ENCODE measurements at places on chromosomes 11 and 22.

DNA sequence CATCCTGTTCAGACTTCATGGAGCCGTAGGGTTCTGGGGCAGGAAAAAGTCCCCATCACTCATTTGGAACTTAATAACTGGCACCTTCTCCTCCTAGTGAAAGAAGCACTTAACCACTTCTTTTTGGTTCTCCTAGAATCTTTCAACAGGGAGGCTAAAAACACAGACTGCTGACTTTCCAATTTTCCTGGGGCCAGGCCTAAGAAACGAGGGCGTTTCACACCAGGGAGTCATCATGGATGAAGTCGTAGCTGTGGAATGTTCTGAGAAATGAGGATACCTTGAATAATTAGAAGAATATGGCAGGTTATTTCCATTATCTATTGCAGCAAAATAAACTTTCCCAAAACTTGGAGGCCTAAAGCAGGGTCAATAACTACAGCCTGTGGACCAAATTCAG is 26.0 kb upstream of the API5 start:
- DNase-seq: no peak

- no peak for DNase-seq
These were observed 30.8 kb downstream of the GLYATL2 start for GRCh38 chr11:58813693-58814092.

DNA sequence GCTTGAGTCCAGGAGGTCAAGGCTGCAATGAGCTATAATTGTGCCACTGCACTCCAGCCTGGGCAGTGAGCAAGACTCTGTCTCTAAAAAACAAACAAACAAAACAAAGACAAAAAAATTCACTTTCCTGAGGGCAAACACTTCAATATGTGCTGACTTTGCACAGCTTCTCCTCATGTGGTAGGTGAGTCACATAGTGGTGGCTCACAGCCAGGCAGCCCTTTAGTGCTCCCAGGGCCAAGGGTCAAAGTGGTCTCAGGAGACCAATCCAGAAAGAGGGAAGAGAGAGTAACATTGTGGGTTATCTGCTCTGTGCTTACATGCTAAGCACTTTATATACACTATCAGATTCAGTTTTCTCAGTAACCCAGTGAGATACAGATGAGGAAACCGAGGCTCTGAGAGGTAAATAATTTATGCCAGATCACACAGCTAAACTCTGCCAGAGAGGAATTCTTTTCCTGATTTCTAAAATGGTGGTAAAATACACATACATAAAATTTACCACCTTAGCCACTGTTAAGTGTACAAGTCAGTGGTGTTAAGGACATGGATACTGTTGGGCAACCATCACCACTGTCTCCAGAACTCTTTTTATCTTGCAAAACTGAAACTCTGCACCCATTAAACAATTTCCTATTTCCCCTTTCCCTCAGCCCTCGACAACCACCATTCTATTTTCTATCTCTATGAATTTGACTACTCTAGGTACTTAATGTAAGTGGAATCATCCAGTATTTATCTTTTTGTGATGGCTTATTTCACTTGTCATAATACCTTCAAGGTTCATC is 231.7 kb upstream of the NARS2 start:
- DNase-seq: peak; percentile 79

GRCh38 chr11:70643642-70644041 is 245.3 kb downstream of the CTTN start:
- DNase-seq: no peak

GRCh38 chr22:17930455-17931313 is 93.7 kb downstream of the MICAL3 start:
- DNase-seq: no peak

DNA sequence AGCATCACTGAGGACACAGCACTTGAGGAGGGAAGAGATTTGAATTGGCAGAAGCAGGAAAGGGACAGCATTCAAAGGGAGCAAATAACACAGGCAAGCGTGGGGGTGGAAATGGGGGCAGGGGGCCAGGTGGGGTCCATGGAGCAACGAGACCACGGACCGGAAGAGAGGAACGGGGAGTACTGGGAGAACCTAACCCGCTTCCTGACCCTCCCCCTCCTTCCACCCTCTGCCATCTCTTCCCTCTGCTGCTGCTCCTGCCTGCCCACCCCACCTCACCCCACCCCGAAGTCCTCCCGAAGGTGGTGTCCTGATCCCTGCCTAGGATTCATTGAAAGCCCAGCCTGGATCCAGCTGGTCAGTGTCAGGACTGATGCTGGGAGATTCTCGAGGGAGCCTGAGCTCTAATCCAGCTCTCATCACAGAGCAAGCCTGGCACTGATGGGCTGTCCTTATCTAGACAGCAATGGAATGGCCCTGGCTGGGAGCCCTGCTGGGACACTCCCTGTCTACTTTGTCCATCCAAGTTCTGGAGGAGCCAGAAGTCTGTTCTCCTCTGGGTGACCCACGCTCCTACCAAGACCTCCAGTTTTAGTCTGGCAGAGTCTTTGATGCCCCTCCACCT is 105.0 kb downstream of the TRIM29 start:
- peak; percentile 45 for DNase-seq

DNA sequence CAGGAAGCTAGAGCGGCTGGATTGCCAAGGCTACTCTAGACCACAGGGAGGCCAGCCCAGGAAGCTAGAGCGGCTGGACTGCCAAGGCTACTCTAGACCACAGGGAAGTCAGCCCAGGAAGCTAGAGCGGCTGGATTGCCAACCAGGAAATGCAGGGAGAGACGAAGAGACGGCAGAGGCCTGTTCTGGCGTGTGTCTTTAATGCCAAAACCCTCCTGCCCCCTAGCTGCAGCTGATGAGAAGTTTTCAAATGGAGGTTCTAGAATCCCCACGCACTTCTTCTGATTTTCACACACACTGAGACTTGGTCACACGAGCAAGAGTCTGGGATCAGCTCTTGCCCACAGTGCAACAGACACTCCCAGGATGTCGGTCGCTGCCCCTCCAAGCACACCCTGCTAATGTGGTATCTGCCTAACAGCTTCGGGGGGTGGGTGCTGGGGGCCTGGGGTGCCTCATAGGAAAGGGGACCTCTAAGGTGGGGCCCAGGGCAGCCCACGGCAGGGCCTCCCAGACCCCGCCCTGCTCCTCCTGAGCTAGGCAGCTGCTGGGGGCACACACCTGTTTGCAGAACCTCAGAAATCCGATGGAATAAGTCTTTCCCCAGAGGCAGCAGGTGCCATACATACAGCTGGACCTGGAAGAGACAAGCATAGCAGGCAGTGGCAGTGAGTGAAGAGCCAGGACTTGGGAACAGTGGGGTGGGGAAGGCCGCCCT is 28.5 kb downstream of the MAFF start:
- DNase-seq: peak; percentile 77

GRCh38 chr11:65927904-65928397 is 8.7 kb downstream of the DRAP1 start:
- DNase-seq: no peak

- no peak for DNase-seq
These were observed 1.6 kb downstream of the KCNJ1 start for GRCh38 chr11:128865490-128865889.

GRCh38 chr22:42282943-42283277 is 12.5 kb upstream of the TCF20 start:
- DNase-seq: no peak

GRCh38 chr11:9138133-9138453 is 46.7 kb upstream of the SCUBE2 start:
- no peak for DNase-seq
